ENCODE measurements at places on chromosomes 4 and X. TPM values are rescaled to one million over a fixed set of nuclear protein-coding genes. Genes with fewer than 3 reads are reported as not detected.

GRCh38 chr4:187274153-187274552, 550.5 kb upstream of the FAT1 start:
- no peaks in the 10 kb centered on the region for H3K36me3 ChIP-seq
- no peak overlapping the region for H3K4me3 ChIP-seq
- no peak for DNase-seq

SLC10A7 gene
- 28.3 TPM for total RNA-seq

SPANXN1 gene
- total RNA-seq: not detected

- peak within 1 kb of the TSS; percentile 46 for H3K4me3 ChIP-seq
- DNase-seq: peak; percentile 14
- no peaks in the 10 kb centered on the region for H3K36me3 ChIP-seq
- H3K27me3 ChIP-seq: peaks cover 48% of the 10 kb centered on the region
- H3K4me1 ChIP-seq: peaks cover 11% of the 10 kb centered on the region
- H3K27ac ChIP-seq: no peak within 1 kb of the TSS
Observed at GRCh38 chr4:5051278-5052203, at the start of gene STK32B. STK32B (plus strand) TSS chr4:5051480.

DNA sequence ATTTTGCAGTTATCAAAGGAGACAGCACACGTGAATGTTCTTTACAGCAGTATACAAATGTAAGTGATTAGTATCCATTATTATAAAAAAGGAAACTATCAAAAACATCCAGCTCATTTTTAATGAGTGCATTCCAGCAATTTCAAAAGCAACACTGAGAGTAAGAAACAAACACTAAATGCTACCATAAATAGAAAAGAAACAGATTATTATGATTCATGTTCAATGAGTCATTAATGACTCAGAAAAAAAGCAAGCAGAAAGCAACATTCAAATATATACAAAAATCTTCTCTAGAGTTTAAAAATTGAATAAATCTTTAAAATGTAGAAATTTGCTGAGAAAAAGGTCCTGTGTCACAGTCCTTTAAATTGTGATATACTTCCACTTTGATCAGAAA, 346.5 kb upstream of the FMR1 start:
- H3K36me3 ChIP-seq: no peaks in the 10 kb centered on the region
- H3K27ac ChIP-seq: no peak overlapping the region
- H3K4me3 ChIP-seq: no peak overlapping the region
- peaks cover 11% of the 10 kb centered on the region for H3K27me3 ChIP-seq
- H3K4me1 ChIP-seq: no peaks in the 10 kb centered on the region
- no peak for DNase-seq

GRCh38 chrX:55167124-55167803, 52.9 kb upstream of the PAGE5 start:
- H3K4me3 ChIP-seq: no peak overlapping the region
- H3K27ac ChIP-seq: no peak overlapping the region
- DNase-seq: no peak
- no peaks in the 10 kb centered on the region for H3K36me3 ChIP-seq
- peaks cover 28% of the 10 kb centered on the region for H3K27me3 ChIP-seq

DNA sequence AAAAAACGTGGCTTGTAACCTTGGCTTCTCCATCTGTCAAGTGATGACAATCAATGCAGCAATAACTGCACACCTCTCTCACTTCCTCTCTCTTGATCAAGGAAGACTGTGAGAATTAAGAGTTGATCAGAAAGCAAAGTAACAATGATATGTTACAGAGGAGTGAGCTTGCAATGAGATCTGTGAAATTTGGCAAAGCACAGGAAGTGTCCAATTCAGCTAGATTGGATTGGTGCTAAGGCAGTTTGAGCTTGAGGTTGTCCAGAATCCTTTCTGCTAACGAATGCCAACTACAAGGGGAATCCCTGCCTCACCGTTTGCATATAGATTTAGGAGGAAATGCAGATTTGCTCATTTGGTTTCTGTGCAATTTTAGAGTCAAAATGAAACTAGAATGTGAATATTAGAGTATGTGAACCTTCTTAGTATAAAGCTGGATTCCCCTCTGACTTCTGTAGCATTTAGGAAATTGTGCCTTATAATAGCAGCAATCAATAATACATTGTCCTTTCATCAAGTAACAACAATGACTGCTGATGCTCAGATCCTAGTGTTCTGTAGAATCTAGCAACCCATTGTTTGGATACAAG, 346.4 kb downstream of the PTTG2 start:
- H3K4me1 ChIP-seq: peaks cover 59% of the 10 kb centered on the region
- peak overlapping the region; percentile 28 for H3K4me3 ChIP-seq
- H3K27me3 ChIP-seq: no peaks in the 10 kb centered on the region
- peaks cover 9% of the 10 kb centered on the region for H3K36me3 ChIP-seq

DNA sequence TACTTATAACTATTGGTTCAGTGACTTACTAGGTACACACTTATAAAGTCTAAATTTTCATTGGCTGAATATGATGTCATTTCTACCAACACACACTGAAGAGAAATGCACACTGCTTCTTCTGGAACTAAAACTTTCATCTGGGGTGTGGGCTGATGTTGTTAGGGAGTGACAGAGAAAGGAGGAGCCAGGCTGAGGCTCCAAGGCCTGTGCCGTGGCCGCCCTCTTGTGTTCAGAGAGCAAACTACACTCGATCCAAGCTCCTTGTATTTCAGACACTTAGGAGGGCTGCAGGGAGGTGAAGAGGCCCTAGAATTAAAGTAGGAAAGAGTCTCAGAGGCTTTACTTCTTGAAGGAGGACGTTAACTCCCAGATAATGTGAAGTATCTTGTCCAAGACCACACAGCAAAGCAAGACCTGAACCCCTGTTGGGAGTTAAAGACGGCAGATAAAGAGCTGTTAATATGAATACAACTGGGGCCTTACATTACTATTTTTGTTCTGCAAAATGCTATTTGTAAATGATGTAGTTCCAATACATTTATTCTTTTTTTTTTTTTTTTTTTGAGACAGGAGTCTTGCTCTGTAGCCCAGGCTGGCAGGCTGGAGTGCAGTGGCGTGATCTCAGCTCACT, 137.5 kb downstream of the AFAP1 start:
- peak overlapping the region; percentile 18 for H3K27ac ChIP-seq
- H3K4me1 ChIP-seq: peaks cover 12% of the 10 kb centered on the region
- H3K27me3 ChIP-seq: peaks cover 5% of the 10 kb centered on the region
- DNase-seq: peak; percentile 79
- H3K36me3 ChIP-seq: peaks cover 12% of the 10 kb centered on the region

GRCh38 chr4:7207628-7208231, 15.4 kb downstream of the SORCS2 start:
- H3K27ac ChIP-seq: no peak overlapping the region
- H3K4me1 ChIP-seq: no peaks in the 10 kb centered on the region
- H3K27me3 ChIP-seq: no peaks in the 10 kb centered on the region
- no peaks in the 10 kb centered on the region for H3K36me3 ChIP-seq

- H3K36me3 ChIP-seq: no peaks in the 10 kb centered on the region
- no peaks in the 10 kb centered on the region for H3K4me1 ChIP-seq
- no peak overlapping the region for H3K27ac ChIP-seq
- DNase-seq: no peak
- no peaks in the 10 kb centered on the region for H3K27me3 ChIP-seq
Observed at GRCh38 chrX:152405561-152405960, 45.6 kb downstream of the GABRA3 start.

DNA sequence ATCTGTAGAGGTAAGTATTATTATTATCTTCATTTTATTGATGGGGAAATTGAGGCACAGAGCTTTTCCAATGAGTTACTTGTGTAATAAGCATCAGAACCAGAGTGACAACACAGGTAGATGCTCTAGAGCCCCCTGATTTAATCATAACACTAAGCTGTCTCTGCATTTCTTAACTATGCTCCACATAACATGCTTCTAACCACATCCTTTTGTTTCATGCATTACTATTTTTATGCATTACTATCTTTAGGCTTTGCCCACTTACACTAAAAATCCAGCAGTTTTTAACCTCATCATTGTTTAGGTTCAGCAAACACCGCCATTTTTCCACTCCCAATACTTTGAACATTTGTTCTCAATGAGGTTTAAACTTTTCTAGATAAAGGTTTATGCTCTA, 1900.8 kb upstream of the PCDH10 start:
- no peak overlapping the region for H3K4me3 ChIP-seq
- no peak overlapping the region for H3K27ac ChIP-seq
- DNase-seq: no peak

DNA sequence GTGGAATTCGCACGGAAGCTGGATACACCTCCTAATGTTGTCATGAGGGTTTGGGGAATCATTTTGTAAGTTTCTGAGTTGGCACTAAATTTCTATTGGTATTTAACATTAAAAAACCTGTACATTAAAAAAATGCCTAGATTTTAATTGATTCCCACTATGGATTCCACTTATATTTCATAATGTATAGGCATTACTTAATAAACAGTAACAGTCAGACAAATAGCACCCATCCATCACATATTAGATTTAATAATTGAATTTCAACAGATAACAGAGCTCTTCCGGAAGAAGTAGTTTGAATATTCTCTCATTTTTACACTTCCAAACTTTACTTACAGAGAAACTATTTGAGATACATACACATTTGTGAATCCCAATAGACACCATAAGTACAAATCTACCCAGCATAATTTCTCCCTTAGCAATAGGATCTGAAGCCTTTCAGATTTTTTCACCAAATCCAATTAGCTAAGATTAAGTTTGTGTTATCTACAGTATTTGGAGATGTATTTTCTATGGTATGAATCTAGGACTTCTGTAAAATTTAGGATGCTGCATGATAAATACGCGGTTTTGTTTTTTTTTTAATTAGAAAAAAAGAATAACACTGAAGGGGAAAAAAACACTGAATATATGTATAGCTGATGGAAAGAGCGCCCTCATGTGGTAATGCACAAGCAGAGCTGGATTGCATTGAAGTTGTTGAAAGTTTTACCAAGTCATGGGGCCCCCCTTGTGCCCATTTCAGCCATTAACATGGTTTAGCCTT, 12.2 kb upstream of the ODAM start:
- no peaks in the 10 kb centered on the region for H3K36me3 ChIP-seq
- H3K27ac ChIP-seq: no peak overlapping the region
- DNase-seq: peak; percentile 23
- no peaks in the 10 kb centered on the region for H3K27me3 ChIP-seq
- no peak overlapping the region for H3K4me3 ChIP-seq
- H3K4me1 ChIP-seq: no peaks in the 10 kb centered on the region

- no peak overlapping the region for H3K27ac ChIP-seq
- no peaks in the 10 kb centered on the region for H3K27me3 ChIP-seq
- H3K4me1 ChIP-seq: peaks cover 25% of the 10 kb centered on the region
- DNase-seq: no peak
Observed at GRCh38 chr4:145927030-145927429, 11.6 kb downstream of the ZNF827 start.

- no peaks in the 10 kb centered on the region for H3K36me3 ChIP-seq
- H3K27ac ChIP-seq: no peak overlapping the region
- no peaks in the 10 kb centered on the region for H3K27me3 ChIP-seq
- H3K4me1 ChIP-seq: no peaks in the 10 kb centered on the region
Observed at GRCh38 chr4:180768610-180769009, 1474.6 kb upstream of the TENM3 start.

TMEM31 gene
- total RNA-seq: not detected

DNA sequence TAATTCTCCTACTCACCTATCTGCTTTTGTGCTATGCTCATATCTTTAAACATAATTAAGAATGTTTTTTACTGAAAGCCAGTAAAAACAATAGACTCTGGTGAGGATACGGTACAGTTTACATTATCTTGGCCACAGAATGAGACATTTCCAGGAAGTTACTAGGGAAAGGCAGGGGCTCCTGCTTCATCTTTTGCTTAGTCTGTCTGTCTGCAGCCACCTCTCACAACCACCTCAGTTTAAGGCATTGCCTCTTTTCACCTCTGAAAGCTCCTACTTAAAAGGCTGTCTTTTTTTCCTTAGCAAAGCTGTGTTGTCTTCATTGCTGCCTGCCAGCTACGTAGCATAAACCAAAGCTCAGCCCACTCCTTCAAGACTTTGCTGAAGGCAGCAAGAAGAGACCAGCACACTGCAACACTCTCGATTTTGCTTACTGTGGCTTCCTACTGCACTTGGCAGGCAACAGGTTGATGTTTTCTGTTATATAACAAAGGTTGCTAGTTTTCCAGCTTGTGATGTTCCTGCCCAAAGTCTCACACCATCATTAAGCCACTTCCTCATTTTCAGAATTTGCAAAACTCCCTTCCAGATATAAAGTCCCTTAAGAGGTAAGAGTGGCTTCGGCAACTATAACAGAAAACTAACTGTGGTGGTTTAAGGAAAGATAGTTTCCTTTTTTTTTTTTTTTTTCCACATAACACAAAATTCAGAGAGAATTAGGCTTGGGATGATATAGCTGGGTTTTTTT, 432.9 kb downstream of the GRXCR1 start:
- H3K36me3 ChIP-seq: no peaks in the 10 kb centered on the region
- no peaks in the 10 kb centered on the region for H3K27me3 ChIP-seq
- H3K4me1 ChIP-seq: no peaks in the 10 kb centered on the region
- H3K4me3 ChIP-seq: no peak overlapping the region

GRCh38 chr4:86442881-86443280, 83.0 kb upstream of the MAPK10 start:
- H3K27ac ChIP-seq: no peak overlapping the region
- no peaks in the 10 kb centered on the region for H3K27me3 ChIP-seq

GRCh38 chrX:40912166-40912565, 173.1 kb upstream of the USP9X start:
- no peak overlapping the region for H3K4me3 ChIP-seq
- H3K36me3 ChIP-seq: no peaks in the 10 kb centered on the region
- H3K4me1 ChIP-seq: no peaks in the 10 kb centered on the region
- peaks cover 9% of the 10 kb centered on the region for H3K27me3 ChIP-seq
- H3K27ac ChIP-seq: no peak overlapping the region
- no peak for DNase-seq

SATL1 gene
- total RNA-seq: not detected

DNA sequence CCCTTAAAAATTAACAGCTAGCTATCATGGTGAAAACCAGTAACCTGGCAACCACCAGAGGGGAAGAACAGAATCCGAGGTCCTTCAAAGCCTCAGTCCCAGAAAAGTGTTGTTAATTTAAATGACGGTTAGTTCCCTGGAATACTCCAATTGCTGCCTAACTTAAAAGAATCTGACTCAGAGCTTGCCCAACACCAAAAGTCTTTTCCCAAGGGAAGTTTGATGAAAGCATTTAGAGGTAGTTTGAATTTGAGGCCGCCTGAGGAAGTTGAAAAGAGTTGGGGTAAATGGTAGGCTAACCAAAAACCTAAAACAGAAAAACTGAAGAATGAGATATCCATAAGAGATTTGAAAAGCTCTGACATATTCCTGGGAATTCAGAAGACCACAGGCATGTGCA, 46.6 kb downstream of the IL13RA2 start:
- H3K4me1 ChIP-seq: no peaks in the 10 kb centered on the region
- peaks cover 42% of the 10 kb centered on the region for H3K27me3 ChIP-seq
- no peak overlapping the region for H3K4me3 ChIP-seq
- DNase-seq: no peak
- no peaks in the 10 kb centered on the region for H3K36me3 ChIP-seq
- no peak overlapping the region for H3K27ac ChIP-seq

DNA sequence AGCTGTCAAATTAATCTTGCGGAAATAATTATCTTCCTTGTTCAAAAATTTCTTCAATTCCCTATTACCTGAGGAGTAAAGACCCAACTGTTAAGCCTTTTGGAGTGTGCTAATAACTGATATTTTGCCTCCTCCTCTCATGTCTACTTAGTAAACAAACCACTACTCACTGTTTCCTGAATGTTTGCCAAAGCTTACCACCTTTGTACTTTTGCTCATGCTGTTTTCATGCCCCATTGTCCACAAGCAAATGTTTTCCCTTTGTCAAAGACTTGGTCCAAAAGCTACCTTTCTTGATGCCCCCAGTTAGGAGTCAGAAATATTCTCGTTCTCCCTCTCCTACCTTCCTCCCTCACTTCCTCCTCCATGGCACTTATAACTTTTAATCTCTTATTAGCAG, 226.1 kb downstream of the ENOX2 start:
- no peak overlapping the region for H3K4me3 ChIP-seq
- H3K4me1 ChIP-seq: no peaks in the 10 kb centered on the region
- no peaks in the 10 kb centered on the region for H3K27me3 ChIP-seq
- DNase-seq: no peak
- peaks cover 14% of the 10 kb centered on the region for H3K36me3 ChIP-seq

PNCK gene
- 1.2 TPM for total RNA-seq

Measured in activated T-cell treated with anti-CD3 and anti-CD28 coated beads, Interleukin-2, amount 50 U/mL, for 72 hours (primary cell).